ENCODE measurements at places on chromosomes 6 and 20. TPM values are rescaled to one million over a fixed set of nuclear protein-coding genes. Genes with fewer than 3 reads are reported as not detected.

The GSTA2 gene
- total RNA-seq = not detected

The CRISP2 gene
- total RNA-seq = not detected

The IL17A gene
- total RNA-seq = not detected

The BTN1A1 gene
- not detected for total RNA-seq

The TMC2 gene
- not detected for total RNA-seq

The OR2H2 gene
- total RNA-seq = not detected

The ZKSCAN8 gene
- 20.9 TPM for total RNA-seq

The TGM3 gene
- total RNA-seq = not detected

The HLA-DRA gene
- total RNA-seq = not detected

The POM121L2 gene
- total RNA-seq = not detected

The TCF21 gene
- not detected for total RNA-seq

The AFG1L gene
- total RNA-seq = 2.6 TPM

The PDYN gene
- total RNA-seq = not detected

The GJA1 gene
- total RNA-seq = 435 TPM

The CD93 gene
- total RNA-seq = 215 TPM

The HNF4A gene
- not detected for total RNA-seq

The VGLL2 gene
- not detected for total RNA-seq

The ADGRG6 gene
- 48.7 TPM for total RNA-seq

The FOXS1 gene
- total RNA-seq = 1.3 TPM

The PARD6B gene
- total RNA-seq = 0.57 TPM

The OPN5 gene
- total RNA-seq = not detected

The BNIP5 gene
- total RNA-seq = not detected

The AARS2 gene
- 14.4 TPM for total RNA-seq

The NTSR1 gene
- not detected for total RNA-seq

The ATG5 gene
- total RNA-seq = 43.5 TPM

The MOCS1 gene
- 9.2 TPM for total RNA-seq

The SUMO4 gene
- 2.4 TPM for total RNA-seq

The NHLRC1 gene
- 2.0 TPM for total RNA-seq

The SLC2A10 gene
- total RNA-seq = 8.8 TPM

The HCK gene
- total RNA-seq = 0.33 TPM

The TXLNB gene
- 0.38 TPM for total RNA-seq

The SENP6 gene
- 122 TPM for total RNA-seq

The RSPO3 gene
- total RNA-seq = not detected

The ACAT2 gene
- 38.3 TPM for total RNA-seq

The RING1 gene
- total RNA-seq = 27.1 TPM

The ZBP1 gene
- not detected for total RNA-seq

The OR2J3 gene
- under 0.01 TPM for total RNA-seq

The HFE gene
- 3.3 TPM for total RNA-seq

The BTNL2 gene
- total RNA-seq = not detected

The HLA-DRB1 gene
- 0.10 TPM for total RNA-seq

The BMP2 gene
- total RNA-seq = 34.2 TPM

The ANKRD6 gene
- total RNA-seq = 7.5 TPM

The DEF6 gene
- total RNA-seq = 0.98 TPM

The FOXF2 gene
- 0.10 TPM for total RNA-seq

The TRDN gene
- total RNA-seq = not detected

The ID4 gene
- not detected for total RNA-seq
